ENCODE measurements at places on chromosomes 3 and 15. TPM values are rescaled to one million over a fixed set of nuclear protein-coding genes. Genes with fewer than 3 reads are reported as not detected.

ARGFX gene
- not detected for total RNA-seq

DUOXA2 gene
- not detected for total RNA-seq

SPATA12 gene
- total RNA-seq: 0.52 TPM

NGRN gene
- 62.1 TPM for total RNA-seq
